NCI-H1048 (cell line): ENCODE measurements at places on chromosomes 11 and 22.

DNA sequence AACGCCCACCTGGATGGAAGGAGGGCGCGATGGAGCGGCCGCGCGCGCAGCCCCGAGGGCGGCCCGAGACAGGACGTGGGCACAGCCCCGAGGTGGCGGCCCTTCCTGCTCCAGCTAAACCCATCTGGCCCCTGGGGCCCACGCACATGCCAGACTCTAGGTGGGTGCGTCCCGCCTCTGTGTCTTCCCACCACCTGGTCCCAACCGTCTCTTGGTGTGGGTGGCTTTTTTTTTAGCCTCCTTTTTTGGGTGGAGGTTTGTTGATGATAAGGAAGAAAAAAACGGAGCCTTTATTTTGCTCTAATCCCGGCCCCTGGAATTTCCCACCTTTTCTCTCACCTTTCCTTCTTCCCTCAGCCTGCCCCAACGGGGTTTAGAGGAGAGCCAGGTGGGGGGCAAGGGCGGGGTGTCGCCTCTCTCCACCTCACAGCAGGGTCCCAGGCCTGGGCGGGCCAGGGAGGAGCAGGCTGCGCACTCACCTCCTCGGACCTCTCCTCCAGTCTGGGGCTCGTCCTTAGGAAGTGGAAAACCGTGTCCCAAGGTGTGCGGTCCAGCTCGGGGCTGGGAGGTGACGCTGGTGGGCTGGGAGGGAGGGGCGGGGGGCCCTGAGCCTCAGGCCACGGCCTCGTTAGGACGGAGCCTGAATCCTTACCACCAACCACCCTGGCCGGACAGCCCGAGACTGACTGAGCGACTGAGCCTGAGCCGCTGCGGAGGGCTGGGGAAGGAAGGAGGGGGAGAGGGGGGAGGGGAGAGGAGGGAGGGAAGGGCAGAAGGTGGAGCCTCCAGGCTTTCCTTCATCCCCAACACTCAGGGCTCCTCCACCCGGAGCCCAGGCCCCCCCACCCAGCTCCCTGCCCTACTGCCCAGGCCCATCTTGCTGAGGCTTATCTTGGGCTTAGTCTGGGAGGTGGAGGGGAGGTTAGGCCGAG, at the start of gene SOX10:
TSS of gene SOX10 (minus strand) at position 696 of the 932 bp plus-strand sequence. CDS start 771 bp downstream, outside the sequence.
- DNase-seq: no peak

- DNase-seq: no peak
Observed at GRCh38 chr11:75538150-75538942, 12.6 kb upstream of the GDPD5 start.

DNA sequence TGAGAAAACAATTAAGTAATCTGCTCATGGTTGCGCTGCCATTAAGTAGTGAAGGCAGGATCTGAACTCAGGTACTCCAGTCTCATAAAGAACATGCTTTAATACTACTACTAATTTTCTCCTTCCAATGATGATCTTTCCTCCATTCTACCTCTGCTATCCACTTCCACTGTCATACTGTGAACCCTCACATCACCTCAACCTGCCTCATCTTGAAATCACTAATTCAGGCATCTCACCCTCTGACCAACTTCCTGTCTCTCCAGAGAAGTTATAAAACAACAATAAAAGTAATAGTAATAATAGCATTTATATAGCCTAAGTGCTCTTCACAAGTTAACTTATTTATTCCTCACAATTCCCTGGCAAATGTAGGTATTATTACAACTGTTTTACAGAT, 57.1 kb upstream of the PSMA1 start:
- no peak for DNase-seq

DNA sequence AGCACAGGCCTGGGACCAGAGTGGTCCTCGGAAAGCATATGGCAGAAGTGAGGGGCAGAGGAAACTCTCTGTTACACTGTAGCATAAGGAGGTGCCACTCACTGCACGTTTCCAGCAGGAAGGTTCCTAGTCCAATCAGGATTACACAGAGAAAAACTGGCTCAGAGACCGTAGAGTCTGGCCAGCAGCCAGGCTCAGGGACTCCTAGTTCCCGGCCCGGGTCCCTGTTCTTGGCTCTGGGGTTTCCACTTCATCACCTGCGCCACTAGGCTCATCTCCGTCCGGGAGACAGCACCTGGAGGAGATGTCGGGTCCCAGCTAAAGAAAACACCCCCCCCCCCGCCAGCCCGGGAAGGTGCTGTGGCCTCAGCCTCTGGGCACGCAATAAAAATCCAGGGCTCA, 1.1 kb downstream of the TTLL12 start:
- DNase-seq: no peak

- no peak for DNase-seq
Observed at GRCh38 chr11:96017856-96018255, 93.9 kb upstream of the MTMR2 start.

- DNase-seq: no peak
Observed at GRCh38 chr11:17148536-17148935, 59.2 kb downstream of the PIK3C2A start.

DNA sequence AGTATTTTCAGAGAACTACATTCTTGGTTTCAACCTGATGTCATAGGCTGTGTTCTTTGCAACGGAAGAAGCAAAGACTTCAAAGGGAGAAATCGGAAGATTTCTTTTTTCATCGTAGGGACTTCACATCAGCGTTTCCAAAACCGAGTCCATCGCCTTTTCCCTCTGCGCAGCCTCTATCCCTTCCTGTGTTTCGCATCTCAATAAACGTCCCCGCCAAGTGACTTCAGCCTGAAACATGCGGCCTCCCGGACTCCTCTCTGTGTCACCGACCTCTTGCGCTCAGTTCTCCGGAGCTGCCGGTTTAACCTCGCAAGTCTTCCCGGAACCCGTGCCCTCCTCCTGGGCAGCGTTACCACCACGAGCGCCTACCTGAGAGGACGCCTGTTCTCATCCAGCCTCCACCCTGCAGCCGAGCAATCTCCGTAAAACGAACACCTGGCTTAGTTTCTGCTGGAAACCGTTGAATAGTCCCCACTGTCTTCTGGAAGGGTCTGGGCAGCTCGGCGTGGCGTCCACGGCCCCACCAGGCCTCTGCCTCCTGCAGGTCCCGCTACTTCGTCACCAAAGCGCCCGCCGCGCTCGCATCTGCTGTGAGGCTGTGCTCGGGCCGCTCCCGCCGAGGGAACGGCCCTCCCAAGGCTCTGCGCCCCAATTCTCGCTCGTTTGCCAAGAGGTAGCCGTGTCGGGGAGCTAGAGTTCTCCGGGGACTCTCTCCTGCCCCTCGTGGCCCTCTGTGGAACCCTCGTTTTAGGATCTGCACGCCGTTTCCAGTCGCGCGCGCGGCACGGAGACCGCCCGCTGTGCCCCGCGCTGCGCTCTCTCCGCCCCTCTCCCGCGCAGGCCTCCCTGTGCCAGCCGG, at the start of gene GLB1L3:
TSS of gene GLB1L3 (plus strand) at position 846 of the 862 bp plus-strand sequence. CDS start 362 bp downstream, outside the sequence.
- DNase-seq: no peak

DNA sequence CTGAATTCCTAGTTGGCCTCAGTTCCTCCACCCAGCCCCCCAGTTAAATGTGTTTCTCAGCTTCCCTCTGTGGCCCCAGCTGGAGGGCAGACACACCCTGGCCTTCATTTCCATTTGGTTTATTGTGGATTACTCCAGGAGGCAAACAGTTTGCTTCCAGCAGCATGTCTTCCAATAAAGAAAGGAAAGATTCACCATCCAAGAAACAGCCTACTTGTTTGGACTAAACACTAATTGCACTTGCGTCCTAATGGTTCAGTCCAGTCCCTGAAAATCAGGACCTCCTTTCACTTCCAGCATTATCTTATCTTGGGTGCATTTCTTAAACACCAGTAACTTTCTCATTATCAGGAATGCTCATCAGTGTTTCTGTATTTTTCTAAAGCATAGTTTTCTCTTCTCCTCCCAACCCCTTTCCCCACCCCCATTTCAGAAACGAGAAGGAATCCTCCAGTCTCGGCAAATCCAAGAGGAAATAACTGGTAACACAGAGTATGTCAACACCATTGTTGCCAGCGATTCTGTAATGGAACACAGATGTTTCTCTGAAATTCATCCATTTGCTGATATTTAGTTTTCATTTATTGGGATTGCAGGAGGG, 130.9 kb downstream of the PARVA start:
- DNase-seq: no peak

DNA sequence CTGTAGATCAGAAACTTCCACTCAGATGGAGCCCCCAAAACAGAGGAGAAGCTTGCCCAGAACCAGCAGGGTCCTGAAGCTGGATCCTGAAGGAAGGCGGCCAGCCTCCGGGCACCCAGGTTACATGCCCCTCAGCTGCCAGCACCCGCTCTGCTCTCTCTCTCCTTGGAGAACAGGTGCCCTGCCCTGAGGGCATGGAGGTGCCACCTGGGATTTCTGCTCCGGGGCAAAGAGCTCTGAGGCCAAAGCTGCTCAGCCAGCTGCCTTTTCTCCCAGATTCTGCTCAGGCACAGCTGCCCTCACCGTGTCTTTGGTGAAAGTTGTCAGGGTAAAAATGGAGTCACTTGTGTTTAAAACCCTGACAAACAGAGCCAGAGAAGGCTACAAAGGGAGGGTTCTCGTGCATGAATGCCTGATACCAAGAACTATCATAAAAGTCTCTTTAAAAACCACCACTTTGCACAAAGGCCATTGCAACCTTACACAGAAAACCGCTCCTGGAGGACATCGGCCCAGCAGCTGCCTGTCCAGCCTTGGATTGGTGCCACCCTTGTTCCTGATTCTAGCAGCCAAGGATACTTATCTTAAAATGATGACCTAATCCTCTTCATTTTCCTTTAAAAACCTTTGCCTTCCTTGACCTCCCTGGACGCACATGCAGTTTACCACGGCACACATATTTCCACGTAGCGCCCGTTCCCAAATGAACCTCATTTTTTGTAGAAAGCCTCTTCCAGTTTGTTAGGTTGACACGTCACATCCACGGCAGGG, 140.0 kb downstream of the CACNA1I start:
- no peak for DNase-seq
